ENCODE measurements at places on chromosomes 6 and 20.

GRCh38 chr20:34624629-34625028 lies 52.3 kb downstream of the PIGU start:
- no peak for DNase-seq

DNA sequence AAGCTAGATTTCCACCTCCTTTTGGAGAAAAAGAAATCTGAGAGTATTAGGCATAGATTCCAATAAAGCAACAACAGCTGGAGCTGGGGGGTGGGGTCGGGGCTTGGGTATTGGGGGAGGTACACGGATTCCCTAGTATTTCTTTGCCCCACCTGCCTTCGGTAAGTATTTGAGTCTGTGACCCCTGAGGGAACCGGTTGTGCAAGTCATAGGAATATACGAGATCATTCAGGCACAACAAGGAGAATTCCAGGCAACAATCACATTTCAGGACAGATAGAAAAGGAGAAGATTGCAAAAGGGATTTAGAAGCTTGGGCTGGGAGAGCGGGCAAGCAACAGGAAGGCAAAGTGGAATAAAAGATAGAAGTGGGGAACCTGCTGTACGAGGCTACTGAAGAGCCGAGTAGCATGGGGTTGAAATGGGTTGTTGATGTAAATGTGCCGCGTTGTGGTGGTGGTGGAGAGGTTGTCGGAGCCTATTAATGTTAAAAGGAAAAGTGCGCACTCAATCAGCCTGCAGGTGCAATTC lies 148.9 kb downstream of the BCAS1 start:
- DNase-seq = no peak

DNA sequence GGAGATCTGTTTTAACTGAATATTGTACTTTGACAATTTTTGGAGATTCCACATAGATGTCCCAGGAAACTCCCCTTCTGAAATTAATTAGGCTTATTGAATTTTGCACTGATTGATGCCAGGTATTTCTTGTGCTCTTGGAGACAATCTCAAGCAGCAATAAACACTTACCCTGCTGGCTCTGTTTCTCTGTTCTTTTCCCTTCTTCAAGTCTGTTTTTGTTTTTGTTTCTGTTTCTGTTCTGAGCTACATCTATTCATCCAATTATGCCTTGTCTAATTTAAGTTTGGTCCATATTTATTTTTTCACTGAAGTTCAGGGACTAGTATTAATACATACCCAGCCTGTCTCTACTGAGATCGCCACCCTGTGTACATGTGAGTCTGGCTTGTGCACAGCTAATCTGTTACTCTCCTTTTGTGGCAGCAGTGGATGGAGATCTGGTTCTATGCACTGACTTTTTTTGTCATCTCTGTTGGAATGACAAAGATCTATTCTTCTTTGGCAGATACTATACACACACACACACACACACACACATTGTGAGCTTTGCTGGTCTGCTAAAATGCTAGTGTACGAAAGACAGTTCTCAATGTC lies 51.9 kb downstream of the IL22RA2 start:
- DNase-seq = no peak

GRCh38 chr6:25351485-25351884 lies 72.3 kb downstream of the CARMIL1 start:
- no peak for DNase-seq

DNA sequence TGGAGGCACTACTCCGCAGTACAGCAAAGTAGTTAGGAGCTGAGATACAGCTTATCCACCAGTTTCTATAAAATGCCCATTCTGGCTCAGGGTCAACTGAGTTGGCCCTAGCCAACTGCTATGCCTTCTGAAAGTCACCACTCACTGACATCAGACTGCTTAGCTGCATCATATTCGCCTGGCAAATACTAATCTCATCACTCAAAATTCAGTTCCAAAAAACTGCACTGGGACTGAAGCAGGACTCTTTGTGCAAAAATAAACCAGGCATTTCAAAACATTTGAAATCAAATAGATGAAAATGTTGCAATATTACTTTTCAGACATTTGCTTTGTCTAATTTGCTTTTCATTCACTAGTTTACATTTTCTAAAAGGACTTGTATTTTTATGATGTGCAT lies 230.0 kb downstream of the ALDH8A1 start:
- no peak for DNase-seq

DNA sequence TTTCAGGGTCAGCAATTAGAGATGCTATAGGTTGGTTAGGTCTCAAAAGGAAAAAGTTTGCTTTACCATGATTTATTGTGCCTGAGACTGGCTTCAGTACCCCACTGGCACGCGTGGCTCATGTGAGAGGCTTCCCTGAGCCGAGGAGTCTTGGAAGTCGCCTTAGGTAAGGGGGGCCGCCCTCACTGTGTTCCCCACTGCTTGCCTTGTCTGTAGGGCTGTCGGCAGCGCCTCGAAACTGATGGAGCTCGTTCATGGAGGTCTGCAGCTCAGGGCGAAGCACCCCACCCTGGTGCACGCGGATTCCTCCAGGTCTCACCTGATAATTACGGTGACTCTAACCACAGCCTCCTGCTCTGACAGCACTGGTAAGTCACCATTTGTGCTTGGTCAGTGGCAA lies 39.2 kb downstream of the FRMD1 start:
- no peak for DNase-seq

GRCh38 chr6:150720774-150721233 lies 121.1 kb downstream of the PLEKHG1 start:
- no peak for DNase-seq

- no peak for DNase-seq
Measured at GRCh38 chr20:44609006-44609515, 26.7 kb downstream of the PKIG start.

- DNase-seq = no peak
Measured at GRCh38 chr6:160333101-160333500, 15.1 kb upstream of the SLC22A3 start.

DNA sequence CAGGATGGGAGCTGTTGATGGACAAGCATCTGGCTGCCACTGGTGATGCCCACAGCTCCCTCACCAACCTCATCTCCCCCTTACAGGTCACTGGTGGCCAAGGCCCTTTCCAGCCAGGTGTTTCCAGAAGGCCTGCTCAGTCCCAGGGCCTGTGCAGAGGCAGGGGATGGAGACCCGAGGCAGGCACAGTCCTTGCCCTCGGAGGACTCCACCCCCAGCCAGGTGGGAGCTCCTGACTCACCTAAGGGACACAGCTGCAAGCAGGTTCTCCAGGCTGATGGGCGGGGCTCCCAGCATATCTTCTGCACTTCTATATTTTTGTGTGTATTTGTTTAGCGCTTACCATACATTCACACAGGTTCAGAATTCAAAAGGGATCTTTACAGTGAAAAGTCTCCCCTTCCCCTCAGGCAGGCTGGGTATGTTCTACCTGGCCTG lies 17.4 kb downstream of the PRPH2 start:
- no peak for DNase-seq

GRCh38 chr20:56845546-56846086 lies 216.5 kb downstream of the TFAP2C start:
- no peak for DNase-seq

GRCh38 chr20:25274891-25275812 lies 27.3 kb downstream of the PYGB start:
- DNase-seq = no peak

DNA sequence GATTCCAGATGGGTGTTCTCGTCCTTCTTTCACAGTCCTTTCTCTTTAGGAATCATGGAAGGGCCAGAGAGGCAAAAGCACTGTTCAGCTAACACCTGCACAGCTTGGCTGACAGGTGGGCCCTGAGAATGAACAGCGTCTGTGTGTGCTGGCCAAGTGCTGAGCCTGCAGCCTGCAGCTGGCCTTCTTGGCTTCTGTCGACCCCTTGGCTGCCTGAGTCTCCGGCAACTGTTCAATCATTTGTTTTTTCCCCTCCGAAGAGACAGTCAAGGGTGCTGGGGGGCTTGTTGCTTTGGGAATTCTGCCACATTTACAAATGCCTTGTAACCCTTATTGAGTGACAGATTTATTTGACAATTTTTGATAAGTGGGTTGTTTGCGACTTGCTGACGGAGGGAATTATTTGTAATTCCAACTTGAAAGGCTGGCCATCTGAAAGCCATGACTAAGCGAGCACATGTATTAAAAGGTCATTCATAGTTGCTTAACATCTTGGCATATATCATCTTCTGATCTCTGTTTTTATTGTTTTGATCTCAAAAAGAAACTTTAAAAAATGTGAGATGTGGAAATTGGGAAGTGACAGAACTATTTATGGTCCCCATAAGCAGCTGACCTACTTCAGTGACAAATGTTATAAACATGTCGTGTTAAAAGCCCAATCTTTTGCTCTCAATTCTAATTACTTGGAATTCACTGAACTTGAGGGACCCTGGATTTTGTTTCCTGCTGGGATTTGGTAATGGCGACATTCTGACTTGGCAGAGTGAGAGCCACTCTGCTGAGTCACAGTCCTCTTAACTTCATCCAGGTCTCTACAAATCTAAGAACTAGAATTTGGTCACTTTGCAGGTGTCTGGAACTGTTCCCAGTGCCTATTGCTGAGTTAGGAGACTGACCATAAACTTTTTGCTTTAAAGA lies 41.9 kb upstream of the FERMT1 start:
- DNase-seq = no peak

DNA sequence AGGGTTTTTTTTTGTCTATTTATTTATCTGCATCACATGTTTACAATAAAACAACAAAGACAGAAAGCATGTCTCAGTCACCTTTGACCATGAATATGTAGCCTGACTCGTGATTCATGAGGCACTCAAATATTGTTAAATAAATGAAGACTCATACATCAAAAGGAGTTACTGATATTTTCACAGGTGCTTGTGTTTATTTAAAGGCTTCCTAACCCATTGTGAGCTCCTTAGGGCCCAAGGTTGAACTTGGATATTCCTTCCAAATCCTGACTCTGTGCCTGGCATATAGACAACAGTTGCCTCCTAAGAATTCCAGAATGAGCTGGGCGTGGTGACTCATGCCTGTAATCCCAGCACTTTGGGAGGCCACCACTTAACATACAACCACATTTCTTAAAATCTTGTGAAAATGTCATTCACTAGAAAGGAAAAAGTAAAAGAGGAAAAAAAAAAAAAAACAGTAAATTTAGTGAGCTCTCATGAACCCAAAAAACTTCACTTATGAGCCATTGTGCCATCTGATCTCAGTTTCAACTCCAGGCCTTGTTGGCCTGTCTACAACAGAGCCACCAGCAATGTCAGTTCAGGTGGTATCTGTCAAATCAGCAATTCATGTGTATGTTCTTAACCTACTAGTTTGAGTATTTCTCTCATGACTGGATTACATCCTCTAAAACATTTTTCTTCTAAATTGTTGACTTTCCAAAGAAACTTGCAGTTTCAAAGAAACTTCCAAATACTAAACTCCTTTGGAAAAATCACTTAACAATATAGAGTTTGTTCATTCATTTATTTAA lies 162.7 kb upstream of the MARCKS start:
- DNase-seq = no peak

DNA sequence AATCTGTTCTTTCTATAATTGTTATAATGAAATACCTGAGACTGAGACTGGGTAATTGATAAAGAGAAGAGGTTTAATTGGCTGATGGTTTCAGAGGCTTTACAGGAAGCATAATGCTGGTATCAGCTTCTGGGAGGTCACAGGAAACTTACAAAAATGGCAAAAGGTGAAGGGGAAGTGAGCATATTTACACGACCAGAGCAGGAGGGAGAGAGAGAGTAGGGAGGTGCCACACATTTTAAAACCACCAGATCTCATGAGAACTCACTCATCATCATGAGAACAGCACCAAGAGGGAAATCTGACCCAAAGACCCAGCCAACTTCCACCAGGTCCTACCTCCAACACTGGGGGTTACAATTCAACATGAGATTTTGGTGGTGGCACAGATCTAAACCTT lies 2.6 kb upstream of the SIRPB1 start:
- DNase-seq = no peak

- no peak for DNase-seq
Measured at GRCh38 chr6:80341330-80341729, 234.9 kb downstream of the BCKDHB start.

DNA sequence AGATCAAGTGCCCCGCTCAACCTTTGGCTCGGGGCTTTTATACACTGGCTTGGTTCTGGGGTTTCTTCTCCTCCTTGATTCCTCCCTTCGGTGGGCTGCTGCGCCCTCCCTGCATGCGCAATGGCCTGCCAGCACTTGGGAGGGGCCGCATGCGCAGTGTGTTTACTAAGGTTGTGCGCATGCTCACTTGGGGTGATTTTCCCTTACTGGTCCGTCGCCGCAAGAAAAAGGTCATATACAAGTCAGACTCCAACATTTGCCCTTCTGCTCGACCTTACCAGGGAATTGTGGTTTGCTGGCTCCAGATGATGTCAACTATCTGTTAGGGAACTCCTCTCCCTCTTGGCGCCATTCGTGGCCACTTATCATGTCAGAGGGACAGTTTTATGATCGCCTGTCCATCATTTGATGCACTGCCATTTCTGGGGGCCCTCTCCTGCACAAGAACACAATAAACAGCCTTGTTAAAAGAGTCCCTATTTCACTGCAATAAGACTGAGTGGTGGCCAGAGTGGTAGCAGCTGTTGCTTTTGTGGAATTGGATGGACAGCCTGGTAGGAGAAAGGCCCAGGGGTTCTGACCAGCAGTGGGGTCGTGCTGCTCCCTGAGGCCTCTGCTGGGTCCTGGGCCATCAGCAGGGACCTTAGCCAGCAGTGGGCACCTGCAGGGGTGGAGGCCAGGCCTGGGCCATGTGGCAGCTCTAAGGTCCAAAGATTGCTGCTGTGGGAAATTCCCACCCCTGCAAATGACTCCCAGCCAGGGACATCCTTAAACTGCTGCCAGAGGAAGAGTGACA lies 2.8 kb upstream of the LBP start:
- no peak for DNase-seq

- no peak for DNase-seq
Measured at GRCh38 chr6:71982389-71982788, 96.0 kb downstream of the RIMS1 start.

- DNase-seq = no peak
Measured at GRCh38 chr6:37486121-37486839, 13.4 kb downstream of the CCDC167 start.

DNA sequence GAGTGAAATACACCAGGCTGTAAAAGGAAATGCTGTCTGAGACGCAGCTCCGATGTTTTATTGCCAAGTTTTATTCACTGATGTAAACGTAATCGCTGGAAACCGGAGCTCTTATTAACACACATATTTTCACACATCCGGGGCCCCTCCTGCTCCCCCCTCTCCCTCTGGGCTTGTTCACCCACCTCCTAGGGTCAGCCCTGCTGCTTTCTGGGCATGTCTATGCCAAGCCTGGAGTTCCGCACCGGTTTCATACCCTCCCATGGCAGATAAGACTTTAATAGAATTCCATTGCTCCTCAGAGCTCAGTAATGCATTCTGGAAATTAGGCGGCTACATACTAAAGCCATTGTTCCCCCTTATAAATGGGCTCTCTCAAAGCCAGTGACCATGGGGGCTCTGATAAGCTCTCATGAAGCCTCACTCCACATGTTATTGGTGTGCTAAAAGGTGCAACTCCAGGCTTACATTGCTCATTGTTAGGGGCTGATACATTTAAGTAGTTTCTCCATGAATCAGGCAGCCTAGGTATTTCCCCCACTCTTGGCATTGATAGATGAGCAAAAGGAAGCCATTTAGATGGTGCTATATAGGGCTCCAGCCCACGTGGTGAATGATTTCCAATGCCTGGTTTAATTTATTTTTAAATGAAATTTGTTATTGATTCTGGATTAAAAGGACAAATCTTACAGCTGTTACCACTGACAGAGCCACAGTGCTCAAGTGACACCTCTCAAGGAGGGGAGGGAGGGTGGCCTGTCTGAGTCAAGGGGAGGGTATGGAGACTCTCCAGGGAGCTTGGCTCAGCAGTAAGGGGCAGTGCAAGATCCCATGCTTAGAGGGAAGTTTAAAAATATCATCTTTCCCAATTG lies 4.5 kb upstream of the VSTM2L start:
- no peak for DNase-seq

Data from activated CD4-positive, CD25-positive, alpha-beta regulatory T cell treated with anti-CD3 and anti-CD28 coated beads, Interleukin-2, amount 50 U/mL, for 72 hours (primary cell).